ENCODE measurements at places on chromosomes 6 and 20.

- no peak for DNase-seq
These were observed 334.2 kb downstream of the CD83 start for GRCh38 chr6:14451594-14452374.

- no peak for DNase-seq
These were observed 3.9 kb upstream of the TRDN start for GRCh38 chr6:123640567-123641187.

DNA sequence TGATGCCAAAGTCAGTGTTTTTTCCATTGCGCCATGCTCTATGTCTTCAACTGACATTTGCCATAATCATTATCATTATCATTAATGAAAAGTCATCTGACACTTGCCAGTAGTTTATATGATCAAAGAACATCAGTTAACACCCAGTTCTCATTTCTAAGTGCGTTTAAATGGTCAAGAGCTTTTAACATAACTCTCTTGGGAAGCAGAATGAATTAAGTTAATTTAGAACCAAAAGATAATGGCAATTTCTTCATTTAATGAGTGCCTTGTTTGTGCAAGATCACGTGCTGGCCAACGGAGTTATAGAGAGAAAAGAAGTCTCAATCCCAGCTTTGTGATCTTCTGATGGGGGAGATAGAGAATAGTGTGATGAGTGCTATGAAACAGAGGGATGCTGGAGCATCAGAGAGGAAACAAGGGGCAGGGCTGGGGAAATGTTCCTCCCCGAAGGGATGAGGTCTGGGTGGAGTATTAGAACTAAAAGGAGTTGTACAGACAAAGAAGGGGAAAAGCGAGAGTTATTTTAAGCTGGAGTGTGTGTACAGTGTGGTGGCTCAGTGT is 20.3 kb downstream of the ANKS1A start:
- DNase-seq: no peak

DNA sequence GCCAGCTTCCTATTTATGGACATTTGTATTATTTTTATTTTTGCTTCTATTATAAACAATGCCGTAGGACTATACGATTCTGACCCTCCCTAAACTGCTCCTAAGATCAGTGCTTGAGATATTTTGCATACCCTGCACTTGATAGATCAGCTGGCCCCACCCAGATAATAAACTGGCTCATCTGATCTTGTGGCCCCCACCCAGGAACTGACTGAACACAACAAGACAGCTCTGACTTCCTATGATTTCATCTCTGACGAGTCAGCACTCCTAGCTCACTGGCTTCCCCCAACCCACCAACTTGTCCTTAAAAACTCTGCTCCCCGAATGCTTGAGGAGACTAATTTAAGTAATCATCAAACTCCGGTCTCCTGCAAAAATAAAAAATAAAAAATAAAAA is 34.9 kb upstream of the TFAP2A start:
- DNase-seq: no peak

- no peak for DNase-seq
These were observed 593.0 kb upstream of the CITED2 start for GRCh38 chr6:139967497-139967896.

DNA sequence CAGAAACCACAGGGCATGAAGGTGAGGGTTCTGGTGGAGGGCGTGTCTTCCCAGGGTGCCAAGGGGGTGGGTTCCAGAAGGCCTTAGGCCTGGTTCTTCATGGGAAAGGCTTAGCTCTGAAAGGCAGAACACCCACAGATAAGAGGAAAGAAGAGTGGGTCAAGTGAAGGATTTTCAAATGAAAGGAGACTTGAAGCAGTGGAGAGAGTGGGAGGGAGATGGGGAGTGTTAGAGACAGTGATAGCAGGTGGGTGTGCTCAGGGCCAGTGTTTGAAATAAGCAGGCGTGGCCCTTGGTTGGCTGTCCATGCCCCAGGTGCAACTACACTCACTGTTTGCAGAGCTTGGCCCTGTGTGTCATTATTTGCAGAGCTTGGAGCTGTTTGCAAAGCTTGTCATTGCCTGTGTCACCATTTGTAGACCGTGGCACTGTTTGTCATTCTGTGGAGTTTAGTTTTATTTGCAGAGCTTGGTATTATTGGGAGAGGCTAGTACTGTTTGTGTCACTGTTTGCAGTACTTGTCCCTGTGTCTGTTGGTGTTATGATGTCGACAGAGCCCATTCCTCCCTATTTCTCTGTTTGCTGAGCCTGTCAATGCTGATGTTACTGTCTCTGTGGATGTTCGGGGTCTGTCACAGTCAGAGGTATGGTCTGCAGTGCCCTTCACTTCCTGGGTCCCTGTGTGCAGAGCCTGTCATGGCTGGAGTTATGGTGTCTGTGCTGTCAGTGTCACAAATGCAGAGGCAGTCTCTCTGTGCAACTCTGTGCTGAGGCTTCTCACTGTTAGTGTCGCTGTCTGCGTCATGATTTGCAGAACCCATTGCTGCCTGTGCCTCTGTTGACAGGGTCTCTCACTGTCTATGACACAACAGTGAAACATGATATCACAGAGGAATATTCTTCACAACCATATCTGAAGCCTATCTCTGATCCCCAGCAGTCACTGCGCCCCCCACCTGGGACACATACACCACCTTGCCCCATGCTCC is 127.7 kb upstream of the LRFN2 start:
- DNase-seq: no peak

GRCh38 chr6:17621003-17621402 is 20.9 kb downstream of the FAM8A1 start:
- DNase-seq: no peak

DNA sequence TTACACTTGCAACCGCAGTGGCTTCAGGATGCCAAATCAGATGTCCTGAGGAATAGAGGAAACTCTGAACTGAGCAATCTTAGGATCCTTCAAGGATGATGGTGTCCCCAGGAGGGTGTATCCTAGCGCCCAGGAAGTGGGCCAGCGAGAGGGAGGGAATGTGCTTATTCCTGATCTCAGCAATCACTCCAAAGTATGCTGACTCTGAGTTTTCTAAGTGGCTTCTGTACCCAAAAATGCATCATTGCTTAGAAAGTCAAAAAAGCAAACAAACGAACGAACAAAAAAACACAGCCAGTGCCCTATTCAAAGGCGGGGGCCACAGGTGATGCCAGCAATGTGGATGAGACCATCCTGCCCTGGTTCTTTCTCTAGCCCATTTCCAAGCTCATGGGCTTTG is 230.6 kb downstream of the NRN1 start:
- no peak for DNase-seq

DNA sequence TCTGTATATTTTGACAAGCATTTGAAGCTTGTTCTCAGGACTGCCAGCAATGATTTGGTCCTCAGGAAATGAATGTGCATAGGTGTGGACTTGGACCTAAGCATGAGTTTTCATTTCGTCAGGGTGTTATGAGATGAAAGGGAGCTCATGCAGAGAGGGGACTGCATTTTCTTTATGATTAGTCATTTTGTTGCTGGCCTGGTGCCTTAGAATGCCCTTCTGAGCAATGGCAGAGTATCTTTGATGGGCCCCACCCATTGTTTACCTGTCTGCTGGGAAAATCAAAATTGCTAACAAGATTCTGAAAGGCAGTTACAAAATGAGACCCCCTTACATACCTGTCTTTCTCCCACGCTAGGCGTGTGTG is 51.5 kb upstream of the MTHFD1L start:
- no peak for DNase-seq

DNA sequence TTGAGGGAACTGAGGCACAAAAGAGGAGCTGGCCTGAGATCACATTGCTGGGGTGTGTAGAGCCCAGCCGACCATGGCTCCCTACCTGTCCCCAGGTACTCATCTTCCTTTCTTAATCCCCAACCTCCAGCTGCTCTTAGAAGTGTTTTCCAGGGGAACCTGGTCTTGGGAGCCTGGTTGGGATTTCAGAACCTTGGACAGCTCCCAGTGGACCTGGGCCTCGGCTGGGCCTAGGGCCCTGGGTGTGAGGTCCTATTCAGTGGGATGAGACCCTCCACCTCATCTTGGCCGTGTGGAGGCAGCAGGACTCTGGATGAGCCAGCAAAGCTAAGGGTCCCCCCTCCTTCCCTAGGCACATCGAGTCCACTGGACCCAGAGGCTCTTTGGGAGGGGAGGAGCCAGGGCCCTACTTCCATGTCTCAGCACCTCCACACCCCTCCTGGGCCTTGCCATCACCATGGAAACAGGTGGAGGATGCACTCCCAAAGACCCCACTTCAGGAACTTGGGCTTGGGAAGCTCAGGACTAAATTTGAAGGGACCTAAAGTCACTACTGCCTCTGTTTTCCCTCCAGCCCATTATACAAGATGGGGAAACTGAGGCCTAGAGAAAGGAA is 38.5 kb downstream of the DLGAP4 start:
- DNase-seq: peak; percentile 3

Measured in CD4-positive, alpha-beta memory T cell (primary cell).